ENCODE measurements at places on chromosomes 11 and 22. TPM values are rescaled to one million over a fixed set of nuclear protein-coding genes. Genes with fewer than 3 reads are reported as not detected.

Gene OR6T1
- not detected for total RNA-seq

Gene PLEKHB1
- 10.5 TPM for total RNA-seq

DNA sequence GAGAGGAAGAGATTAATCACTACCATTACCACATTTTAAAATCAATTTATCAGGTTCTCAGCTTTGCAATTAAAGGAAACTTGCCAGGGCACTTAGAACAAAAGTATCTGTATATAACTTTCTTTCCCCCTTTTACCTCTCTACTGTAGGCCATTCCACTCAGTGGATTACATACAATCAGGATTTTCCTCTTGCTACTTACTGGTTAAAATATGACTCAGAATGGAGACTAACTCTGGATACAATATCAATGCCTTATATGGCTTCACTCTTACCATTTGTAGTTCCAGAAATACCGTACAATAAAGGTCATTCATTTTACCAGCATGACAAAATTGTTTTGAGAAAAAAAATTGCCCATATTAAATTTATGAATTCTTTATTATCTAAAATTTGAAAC lies 706.8 kb downstream of the KCNA4 start:
- no peaks in the 10 kb centered on the region for H3K36me3 ChIP-seq
- no peaks in the 10 kb centered on the region for H3K27me3 ChIP-seq
- no peak for DNase-seq
- H3K27ac ChIP-seq, result no peak overlapping the region
- H3K4me1 ChIP-seq, result peaks cover 5% of the 10 kb centered on the region
- H3K4me3 ChIP-seq, result no peak overlapping the region

DNA sequence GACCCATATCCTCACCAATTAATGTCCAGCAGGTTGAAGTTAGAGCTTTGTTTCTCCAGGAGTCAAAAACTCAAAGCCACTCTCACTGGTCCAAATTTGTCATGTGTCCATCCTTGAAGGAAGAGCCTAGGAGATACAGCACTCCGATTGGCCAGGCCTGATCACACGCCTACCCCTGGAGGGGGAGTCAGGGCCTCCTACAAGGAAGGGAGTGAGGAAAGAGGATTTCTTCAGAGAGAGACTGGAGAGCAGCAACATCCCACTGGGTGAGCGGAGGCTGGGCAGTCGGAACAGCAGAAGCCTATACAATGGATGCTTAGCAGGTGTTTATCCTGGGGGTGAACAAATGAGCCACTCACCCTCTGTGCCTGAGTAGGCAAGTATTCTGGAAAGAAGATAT lies 113.9 kb downstream of the TRIM29 start:
- no peak overlapping the region for H3K27ac ChIP-seq
- H3K27me3 ChIP-seq, result no peaks in the 10 kb centered on the region
- DNase-seq, result no peak
- no peaks in the 10 kb centered on the region for H3K36me3 ChIP-seq
- no peak overlapping the region for H3K4me3 ChIP-seq

DNA sequence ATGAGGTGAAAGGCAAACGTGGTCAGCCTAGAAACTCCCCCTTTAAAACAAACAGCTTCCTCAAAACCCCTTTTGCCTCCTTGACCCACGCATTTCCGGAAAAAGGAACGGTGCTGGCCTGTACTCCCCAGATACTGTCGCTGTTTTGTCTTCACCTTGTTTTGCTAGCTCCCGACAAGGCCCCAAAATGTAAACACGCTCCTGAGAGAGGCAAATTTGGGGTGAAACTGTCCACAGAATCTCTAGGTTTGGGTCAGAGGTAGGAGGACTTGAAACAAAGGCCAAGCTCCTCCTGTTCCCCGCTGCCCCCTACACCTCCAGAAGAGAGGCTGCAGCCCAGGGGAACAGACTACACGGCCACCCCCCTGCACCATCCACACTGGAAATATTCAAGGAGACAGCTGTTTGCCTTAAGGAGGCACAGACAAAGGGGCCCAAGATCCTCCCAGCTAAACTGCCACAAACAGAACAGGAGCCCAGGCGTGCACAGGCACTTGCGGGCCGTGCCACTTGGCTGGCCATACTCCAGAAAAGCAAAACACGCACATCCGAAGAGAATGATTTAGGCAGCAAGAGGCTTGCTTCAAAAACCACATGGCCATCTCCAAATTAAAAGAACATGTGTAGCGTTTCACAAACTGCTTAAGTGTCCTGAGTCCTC lies 160.5 kb upstream of the GRK3 start:
- H3K4me3 ChIP-seq, result peak overlapping the region; percentile 88
- H3K27ac ChIP-seq, result no peak overlapping the region
- H3K27me3 ChIP-seq, result no peaks in the 10 kb centered on the region
- DNase-seq, result no peak
- no peaks in the 10 kb centered on the region for H3K36me3 ChIP-seq
- H3K4me1 ChIP-seq, result no peaks in the 10 kb centered on the region

GRCh38 chr11:1563697-1564534 lies 8.2 kb downstream of the DUSP8 start:
- H3K36me3 ChIP-seq, result no peaks in the 10 kb centered on the region
- no peak for DNase-seq
- no peak overlapping the region for H3K4me3 ChIP-seq
- no peak overlapping the region for H3K27ac ChIP-seq

DNA sequence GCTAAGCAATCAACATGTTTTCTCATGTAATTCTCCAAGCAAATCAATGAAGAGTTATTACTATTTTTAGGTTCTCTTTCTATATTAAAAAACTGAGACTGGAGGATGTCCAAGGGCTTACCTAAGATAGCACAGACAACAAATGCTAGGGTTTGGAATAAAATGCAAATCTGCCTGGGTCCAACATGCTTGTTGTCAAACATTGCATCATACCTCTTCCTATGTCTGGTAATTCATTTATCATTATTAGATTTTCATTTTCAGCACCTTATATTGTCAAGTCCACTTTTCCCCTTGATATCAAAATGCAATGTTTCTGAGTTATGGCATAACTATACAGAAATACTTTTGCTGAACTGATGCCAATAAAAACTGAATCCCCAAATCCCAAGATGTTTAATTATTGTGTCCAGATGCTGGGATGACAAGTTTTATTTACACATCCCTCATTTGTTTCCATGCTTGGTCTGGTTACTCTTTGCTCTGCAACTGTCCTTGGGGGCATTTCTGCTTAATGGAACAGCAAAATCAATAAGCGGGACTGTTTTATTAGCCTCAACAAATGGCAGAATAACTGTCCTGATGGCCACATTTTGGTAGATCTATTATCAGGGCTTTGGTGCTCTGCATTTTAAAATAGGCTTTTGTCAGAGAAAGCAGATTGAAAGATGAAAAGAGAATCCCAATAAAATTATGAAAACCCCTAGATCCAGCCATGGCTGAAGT lies 86.0 kb downstream of the C11orf87 start:
- H3K27me3 ChIP-seq, result no peaks in the 10 kb centered on the region
- H3K4me1 ChIP-seq, result no peaks in the 10 kb centered on the region
- no peak for DNase-seq
- H3K4me3 ChIP-seq, result no peak overlapping the region
- H3K36me3 ChIP-seq, result no peaks in the 10 kb centered on the region

DNA sequence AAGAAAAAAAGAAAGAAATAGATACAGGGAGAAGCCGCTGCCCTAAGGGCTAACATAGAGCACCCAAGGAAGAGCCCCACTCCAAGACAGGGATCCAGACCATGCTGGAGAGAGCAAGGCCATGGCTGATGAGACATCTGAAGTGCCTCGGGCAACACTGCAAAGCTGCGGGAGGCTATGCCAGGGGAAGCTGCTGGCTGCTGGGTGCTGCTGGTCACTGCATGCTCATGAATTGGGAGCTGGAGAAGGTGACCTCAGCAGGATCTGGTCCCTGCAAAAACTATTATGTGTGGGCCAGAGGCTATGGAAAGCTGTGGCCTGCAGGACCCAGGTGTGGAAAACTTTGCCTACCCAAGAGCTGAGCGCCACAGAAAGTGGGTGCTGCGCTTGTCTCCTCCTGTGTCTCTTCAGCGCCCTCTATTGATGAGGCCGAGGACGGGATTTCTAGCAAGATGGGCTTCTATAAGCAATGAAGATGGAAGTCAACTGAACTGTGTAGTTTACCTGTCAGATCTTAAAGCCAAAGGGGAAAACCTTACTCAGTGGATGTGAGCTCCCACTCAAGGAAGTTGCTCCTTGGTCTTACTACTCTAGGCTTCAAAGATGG lies 17.3 kb upstream of the SLC29A2 start:
- no peaks in the 10 kb centered on the region for H3K36me3 ChIP-seq
- no peaks in the 10 kb centered on the region for H3K27me3 ChIP-seq
- DNase-seq, result no peak
- H3K4me1 ChIP-seq, result no peaks in the 10 kb centered on the region

DNA sequence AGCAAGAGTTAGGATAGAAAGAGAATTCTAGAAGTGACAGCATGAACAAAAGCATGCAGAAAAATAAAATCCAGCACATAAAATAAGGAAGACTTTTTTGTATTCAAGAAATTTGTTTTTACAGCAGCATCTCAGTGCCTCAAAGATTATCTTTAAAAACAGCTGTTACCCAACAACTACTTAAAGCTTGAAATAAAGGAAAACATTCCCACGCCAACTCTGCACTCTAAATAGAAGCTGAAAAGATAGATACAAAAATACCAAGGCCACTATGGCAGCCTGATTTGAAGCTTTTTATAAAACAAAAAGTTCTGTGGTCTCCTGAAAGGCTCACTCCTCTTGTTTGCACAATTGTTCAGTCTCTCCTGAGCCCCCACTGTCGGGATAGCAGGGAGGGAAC lies 83.6 kb upstream of the LRRC55 start:
- H3K4me3 ChIP-seq, result no peak overlapping the region
- no peaks in the 10 kb centered on the region for H3K36me3 ChIP-seq
- no peaks in the 10 kb centered on the region for H3K27me3 ChIP-seq
- H3K27ac ChIP-seq, result no peak overlapping the region
- H3K4me1 ChIP-seq, result no peaks in the 10 kb centered on the region

DNA sequence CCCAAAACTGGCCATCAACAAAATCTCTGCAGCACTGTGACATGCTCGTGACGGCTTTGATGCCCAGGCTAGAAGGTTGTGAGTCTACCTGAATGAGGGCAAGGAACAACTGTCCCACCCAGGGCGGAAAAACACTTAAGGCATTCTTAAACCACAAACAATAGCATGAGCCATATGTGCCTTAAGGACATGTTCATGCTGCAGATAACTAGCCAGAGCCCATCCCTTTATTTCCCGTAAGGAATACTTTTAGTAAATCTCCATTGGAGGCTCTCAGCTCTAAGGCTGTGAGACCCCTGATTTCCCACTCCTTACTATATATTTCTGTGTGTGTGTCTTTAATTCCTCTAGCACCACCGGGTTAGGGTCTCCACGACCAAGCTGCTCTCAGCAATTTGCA lies 3.4 kb downstream of the CHORDC1 start:
- no peaks in the 10 kb centered on the region for H3K27me3 ChIP-seq
- H3K4me1 ChIP-seq, result peaks cover 2% of the 10 kb centered on the region
- H3K36me3 ChIP-seq, result no peaks in the 10 kb centered on the region
- no peak for DNase-seq

DNA sequence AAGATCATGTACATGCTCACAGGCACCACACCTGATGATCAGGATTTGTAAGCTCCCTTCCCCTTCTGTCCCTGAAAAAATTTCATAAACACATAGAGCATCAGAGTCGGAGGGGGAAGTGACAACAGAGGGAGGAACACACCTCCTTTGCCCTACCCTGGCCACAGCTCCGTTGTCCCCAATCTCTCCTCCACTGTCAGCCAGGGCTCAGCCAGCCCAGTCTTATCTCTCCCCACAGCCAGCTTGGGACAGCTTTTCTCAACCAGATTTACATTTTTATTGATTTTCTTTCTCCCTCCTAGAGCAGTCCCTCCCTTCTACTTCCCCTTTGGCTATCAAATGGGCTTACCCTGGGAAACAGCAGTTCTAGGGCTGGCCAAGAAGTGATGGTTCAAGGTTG lies 32.1 kb upstream of the TPBGL start:
- DNase-seq, result no peak
- H3K36me3 ChIP-seq, result no peaks in the 10 kb centered on the region
- H3K4me1 ChIP-seq, result no peaks in the 10 kb centered on the region
- no peak overlapping the region for H3K4me3 ChIP-seq
- no peak overlapping the region for H3K27ac ChIP-seq

DNA sequence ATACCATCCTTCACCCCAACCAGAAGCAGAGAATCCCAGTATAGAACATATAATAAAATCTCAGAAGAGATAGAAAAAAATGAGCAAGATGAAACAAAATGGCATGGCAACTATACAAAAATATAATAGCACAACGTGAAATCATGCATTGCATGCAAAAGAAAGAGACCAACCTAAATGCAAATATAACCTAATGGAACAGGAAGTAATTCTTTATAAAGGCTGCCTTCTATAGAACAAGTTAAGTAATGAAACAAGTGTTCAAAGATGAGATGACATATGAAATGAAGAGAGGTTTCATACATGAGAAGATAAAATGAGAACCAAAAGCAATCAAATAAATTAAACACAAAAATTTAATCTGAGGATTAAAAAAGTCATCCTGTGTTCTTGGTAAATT lies 18.5 kb upstream of the ARHGAP20 start:
- no peak overlapping the region for H3K27ac ChIP-seq
- H3K4me3 ChIP-seq, result no peak overlapping the region
- no peaks in the 10 kb centered on the region for H3K27me3 ChIP-seq
- DNase-seq, result no peak

- DNase-seq, result no peak
- no peaks in the 10 kb centered on the region for H3K36me3 ChIP-seq
- no peak overlapping the region for H3K27ac ChIP-seq
- H3K4me1 ChIP-seq, result no peaks in the 10 kb centered on the region
- H3K4me3 ChIP-seq, result no peak overlapping the region
These were observed 26.8 kb downstream of the OR2AG2 start for GRCh38 chr11:6745018-6745417.

- no peaks in the 10 kb centered on the region for H3K4me1 ChIP-seq
- H3K4me3 ChIP-seq, result no peak overlapping the region
- no peaks in the 10 kb centered on the region for H3K36me3 ChIP-seq
- no peak overlapping the region for H3K27ac ChIP-seq
These were observed 59.6 kb downstream of the AASDHPPT start for GRCh38 chr11:106137061-106137460.
